ENCODE measurements at places on chromosomes 2 and 18.

DNA sequence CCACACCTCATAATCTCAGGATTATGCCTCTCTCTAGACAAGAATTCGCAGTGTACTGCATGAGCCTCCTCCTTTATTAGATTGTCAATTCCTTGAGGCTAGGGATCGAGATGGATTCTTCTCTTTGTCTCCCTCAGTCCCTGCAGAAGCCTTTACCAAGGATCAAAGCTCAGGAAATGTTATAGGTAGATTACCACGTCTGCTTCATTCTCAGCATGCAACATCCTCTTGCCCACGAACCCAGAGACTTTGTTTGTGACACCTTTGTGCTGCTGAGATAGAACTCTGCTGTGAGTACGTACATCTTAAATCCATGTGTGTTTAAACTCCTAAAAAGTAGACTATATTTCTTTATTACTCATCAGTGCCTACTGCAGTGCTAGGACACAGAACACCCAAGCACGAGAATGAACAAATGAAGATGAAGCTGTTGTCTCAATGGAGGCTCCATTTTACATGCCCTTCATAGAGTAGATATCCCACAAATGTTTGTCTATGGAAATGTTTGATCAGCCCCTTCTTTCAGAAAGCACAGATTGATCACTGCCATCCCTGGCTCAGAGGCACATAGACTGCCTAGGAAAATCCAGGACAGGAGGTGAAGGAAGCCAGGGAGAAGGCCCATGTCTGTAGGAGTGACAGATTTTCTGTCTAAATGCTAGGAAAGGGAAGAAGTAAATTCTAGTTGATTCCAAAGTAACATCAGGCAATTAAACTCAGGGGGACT lies 98.8 kb upstream of the KLHL29 start:
- DNase-seq = no peak

- no peak for DNase-seq
Observed at GRCh38 chr2:239129147-239129920, 271.5 kb downstream of the HDAC4 start.

GRCh38 chr18:34657860-34658500 lies 52.1 kb upstream of the DTNA start:
- no peak for DNase-seq

DNA sequence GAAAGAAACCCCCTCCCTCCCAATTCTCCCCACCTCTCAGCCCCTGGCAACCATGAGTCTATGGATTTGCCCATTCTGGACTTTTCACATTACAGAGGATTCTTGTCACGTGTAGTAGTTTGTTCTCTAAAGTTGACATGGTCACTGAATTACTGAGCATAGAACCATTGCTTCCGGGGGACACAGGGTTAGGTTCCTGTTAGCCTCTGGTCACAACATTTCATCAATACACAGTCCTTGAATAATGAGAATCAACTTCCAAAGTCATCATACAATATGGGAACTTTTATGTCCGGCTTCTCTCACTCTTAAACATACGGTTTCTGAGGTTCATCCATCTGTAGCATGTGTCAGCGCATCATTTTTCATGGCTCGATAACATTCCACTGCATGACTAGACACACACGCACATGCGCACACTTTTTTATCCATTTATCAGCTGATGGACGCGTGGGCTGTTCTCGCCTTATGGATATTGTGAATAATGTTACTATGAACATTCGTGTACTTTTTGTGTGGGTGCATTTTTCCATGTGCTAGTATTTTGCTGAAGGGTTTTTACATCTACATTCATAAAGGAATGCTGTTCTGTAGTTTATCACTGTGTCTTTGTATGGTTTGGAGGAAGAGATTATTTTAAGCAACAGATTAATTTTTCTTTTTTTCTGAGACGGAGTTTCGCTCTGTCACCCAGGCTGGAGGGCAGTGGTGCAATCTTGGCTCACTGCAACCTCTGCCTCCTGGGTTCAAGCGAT lies 48.1 kb downstream of the PARD6G start:
- DNase-seq = no peak

GRCh38 chr2:170887896-170888295 lies 41.2 kb upstream of the GORASP2 start:
- no peak for DNase-seq

GRCh38 chr2:105919826-105920225 lies 175.1 kb downstream of the NCK2 start:
- DNase-seq = no peak

DNA sequence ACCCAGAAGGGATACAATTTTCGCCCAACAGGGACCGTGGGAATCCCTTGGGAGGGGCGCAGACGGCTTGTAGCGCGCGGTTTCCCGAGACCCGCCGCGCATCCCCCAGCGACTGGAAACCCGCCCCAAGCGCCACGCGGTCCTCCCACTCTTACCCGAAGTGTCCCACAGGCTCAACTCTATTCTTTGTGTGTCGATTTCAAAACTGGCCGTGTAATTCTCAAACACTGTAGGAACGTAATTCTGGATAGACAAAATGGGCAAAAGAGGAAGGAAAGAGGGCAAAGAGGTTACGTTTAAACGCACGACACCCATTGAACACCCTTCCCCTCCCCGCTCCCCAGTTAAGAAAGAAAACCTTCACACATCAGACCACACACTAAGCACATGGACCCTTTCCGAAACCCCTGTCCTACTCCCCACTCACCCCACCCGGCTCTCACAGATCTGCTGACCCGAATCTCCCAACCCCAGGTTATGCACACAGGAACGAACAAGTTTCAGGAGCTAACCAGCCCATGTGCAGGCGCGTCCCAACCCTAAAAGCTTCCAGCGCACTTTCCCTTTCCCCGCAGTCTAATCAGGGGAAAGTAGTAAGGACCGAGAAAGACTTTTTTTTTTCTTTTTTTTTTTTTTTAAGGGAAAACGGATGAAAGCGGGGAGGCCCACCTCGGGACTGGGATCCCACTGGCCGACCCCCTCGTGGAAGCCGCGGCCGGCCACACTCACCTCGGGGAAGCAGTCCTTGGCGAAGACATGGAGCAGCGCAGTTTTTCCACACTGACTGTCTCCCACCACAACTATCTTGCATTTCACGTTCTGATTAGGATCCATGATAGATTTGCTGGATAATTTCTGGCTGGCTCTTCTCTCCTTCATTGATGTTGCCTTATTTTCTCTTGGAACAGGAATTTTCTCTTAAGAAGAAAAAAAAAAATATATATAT lies 655 bp downstream of the RND3 start:
- no peak for DNase-seq

DNA sequence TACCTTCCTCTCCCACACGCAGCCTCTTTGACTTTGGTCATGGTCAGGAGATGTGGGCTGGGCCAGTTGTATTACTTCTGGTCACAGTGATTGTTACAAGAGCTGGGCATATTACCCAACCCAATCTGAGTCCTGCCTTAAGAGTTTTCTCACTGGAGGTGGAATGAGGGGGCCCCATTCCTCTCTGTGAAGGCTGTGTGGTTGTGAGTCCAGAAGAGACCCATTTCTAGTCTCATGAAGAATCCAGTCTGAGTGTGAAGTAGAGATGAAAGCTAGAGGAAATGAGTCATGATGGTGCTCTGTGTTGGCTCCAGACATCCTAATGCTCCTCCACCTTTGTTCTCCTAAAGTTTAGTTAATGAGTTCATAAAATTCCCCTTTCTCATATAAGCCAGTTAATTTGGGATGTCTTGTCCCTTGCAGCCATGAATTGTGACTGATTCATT lies 50.8 kb upstream of the RASGRP3 start:
- DNase-seq = no peak

- no peak for DNase-seq
Observed at GRCh38 chr2:108228006-108228405, 11.8 kb upstream of the SULT1C3 start.

DNA sequence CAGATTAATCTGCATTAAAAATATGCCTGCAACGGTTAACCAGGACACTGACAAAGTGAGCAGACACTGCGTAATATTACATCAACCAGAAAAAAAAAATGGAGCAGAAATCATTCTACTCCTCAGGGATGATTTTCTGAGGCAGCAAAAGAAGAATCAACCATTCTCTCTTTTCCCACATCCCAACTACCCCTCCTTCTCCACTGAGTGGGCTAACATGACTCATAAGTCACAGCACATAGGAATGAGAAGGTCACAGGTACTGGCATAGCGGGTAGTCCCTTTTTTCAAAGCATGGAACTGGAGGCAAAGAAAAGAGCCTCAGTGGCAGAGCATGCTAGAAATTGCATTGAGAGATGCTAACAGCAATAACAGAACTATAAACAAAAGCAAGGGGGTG lies 54.3 kb upstream of the TSPYL6 start:
- DNase-seq = no peak

- DNase-seq = no peak
Observed at GRCh38 chr2:63035169-63035568, 15.5 kb upstream of the OTX1 start.

GRCh38 chr2:64836566-64836965 lies 152.6 kb upstream of the SLC1A4 start:
- DNase-seq = no peak

DNA sequence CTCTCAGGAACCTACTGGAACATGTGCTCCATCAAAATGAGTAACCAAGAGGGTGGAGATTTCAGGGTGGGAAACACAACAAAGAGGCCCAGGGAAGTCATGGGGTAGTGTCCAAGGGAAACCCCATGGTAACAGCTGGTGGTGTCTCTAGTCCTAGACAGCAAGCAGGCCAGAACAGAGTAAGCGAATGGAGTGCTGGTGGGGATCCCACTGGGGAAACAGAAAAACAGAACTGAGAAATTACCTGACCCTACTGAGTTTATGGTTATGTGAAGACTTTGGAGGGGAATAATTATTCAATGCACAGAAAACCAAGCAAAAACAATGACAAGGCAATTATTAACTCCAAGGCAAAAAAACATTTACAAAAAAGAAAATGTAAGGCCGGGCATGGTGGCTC lies 16.9 kb downstream of the ERCC3 start:
- DNase-seq = no peak

DNA sequence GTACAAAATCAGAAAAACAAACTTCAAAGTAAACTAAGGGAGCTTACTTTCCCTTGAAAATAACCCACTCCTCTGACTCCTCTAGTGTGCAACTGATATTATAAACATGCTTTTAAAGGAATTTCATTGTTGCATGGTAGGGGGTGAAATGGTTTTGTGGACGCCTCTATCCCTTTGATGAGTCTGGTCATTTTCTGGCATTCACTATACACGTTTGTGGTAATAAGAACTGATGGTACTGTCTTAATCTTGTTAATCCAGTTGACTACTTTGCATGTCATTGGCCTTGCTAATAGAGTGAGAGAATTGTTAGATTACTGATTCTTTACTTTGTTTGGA lies 2.8 kb downstream of the INSIG2 start:
- DNase-seq = no peak

Measured in GDM1 (cell line).